ENCODE measurements at places on chromosomes 13 and 19. TPM values are rescaled to one million over a fixed set of nuclear protein-coding genes. Genes with fewer than 3 reads are reported as not detected.
A peak's percentile ranks its signal among the peaks of the same experiment; 100 is the strongest.

DNA sequence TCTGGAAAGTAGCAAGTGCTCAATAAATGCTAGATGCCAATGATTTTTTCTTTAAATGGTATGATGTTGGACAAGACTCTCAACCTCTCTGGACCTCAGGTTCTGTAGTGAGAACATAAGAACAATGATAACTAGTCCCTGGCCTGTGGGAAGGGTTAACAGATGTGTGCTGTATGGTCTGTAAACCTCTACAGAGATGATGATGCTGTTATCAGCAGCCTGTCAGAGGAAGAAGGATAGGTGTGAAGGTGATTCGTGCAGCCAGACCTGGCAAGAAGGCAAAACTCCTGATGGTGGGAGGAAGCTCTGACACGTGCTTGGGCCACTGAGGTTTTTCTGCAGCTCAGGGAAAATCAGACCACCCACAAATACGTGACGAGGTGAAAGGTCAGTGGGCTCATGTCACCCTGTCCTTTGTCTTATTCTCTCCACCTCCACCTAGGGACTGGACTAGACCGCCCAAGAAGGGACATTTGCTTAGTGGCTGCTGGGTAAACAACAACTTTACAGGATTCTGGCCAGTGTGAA lies 36.7 kb upstream of the UBL3 start:
- DNase-seq, result no peak

The ZNF611 gene
- total RNA-seq, result 21.1 TPM

The PSG11 gene
- 0.49 TPM for total RNA-seq

- no peak for DNase-seq
Observed at GRCh38 chr13:109883181-109884180, 97.1 kb upstream of the IRS2 start.

- DNase-seq, result no peak
Observed at GRCh38 chr13:23770973-23771372, 118.2 kb downstream of the MIPEP start.

GRCh38 chr19:20357921-20358320 lies 190.9 kb downstream of the ZNF486 start:
- DNase-seq, result no peak

DNA sequence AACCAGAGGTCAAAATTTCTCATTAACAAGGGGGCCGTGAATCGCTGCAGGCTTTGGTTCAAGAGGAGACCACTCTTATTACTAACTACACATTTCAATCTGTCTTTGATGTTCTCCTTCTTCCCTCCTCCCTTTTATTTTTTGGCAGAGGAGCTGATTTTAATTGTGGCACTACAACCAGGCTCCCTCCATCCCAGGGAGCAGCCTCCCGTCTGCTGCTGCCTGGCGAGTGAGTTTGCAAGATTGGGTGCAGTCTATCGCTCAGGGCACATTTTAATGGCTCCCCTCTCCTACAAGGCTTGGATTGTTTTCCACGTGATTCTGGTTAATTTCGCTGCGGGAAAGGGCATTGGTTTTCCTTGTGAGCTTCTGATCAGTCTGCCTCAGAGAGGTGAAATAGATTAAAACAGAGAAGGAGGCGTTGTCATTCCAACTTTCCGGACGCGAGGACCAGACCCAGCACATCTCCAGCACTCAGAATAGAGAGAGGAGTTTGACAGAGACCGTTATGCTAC lies 81.4 kb downstream of the KCTD15 start:
- no peak for DNase-seq

DNA sequence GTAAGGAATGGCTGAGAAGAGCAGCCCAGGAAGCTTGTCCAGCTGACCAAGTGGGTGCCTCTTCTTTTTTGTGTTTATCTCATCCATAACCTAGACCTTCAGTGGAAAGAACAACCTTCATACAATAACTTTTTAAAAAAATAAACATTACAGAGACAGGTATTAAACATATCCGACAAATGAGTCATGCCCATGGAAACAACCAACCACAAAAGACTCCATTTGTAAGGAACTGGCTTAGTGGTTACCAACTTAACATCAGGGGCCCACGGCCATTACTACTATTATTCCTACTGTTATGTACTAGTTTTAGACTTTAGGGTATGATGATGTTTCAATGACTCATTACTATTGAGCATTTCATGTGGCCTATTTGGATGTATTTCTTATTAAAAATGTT lies 191.7 kb upstream of the SERP2 start:
- DNase-seq, result peak; percentile 80

The APOC1 gene
- total RNA-seq, result 1.4 TPM

- DNase-seq, result no peak
Observed at GRCh38 chr19:57031106-57031505, 88.7 kb upstream of the USP29 start.

DNA sequence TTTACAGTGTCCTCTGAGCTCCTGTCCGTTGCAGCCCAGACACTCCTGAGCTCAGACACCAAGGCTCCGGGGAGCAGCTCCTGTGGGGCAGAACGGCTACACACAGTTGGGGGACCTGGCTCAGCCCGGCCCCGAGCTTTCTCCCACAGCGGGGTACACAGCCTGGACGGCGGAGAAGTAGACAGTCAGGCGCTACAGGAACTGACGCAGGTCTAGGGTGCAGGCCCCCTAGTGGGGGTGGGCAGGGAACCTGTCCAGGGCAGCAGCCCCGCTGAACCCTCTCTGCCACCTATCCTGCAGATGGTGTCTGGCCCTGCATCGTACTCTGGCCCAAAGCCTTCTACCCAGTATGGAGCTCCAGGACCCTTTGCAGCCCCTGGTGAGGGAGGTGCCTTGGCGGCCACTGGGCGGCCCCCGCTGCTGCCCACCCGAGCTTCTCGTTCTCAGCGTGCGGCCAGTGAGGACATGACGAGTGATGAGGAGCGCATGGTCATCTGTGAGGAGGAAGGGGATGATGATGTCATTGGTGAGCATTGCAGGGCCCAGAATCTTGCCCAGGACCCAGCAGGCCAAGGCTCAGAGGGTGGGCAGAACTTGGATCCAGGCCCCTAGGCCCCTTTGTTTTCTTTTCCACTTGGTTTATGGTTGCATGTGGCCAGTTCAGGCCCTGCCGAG lies 12.9 kb upstream of the PRR19 start:
- no peak for DNase-seq

DNA sequence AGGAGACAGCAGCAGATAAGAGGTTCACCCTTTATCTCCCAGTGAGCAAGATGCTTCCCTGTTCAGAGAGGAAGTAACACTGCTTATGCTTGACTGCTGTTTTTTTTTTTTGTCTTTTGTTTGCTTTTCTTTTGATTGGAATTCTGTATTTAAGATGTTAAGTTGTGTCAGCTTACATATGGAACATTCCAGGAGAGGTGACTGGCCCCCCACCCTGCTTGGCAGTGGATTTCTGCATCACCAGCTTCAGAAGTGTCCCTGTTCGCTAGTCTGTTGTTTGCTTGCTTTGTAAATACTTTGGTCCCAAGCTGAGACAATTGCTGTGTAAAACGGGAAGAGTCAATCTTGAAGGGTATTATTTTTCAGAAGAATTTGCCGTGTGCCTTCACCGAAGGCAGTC lies 43.0 kb downstream of the IFT88 start:
- DNase-seq, result no peak

The HRC gene
- total RNA-seq, result not detected

DNA sequence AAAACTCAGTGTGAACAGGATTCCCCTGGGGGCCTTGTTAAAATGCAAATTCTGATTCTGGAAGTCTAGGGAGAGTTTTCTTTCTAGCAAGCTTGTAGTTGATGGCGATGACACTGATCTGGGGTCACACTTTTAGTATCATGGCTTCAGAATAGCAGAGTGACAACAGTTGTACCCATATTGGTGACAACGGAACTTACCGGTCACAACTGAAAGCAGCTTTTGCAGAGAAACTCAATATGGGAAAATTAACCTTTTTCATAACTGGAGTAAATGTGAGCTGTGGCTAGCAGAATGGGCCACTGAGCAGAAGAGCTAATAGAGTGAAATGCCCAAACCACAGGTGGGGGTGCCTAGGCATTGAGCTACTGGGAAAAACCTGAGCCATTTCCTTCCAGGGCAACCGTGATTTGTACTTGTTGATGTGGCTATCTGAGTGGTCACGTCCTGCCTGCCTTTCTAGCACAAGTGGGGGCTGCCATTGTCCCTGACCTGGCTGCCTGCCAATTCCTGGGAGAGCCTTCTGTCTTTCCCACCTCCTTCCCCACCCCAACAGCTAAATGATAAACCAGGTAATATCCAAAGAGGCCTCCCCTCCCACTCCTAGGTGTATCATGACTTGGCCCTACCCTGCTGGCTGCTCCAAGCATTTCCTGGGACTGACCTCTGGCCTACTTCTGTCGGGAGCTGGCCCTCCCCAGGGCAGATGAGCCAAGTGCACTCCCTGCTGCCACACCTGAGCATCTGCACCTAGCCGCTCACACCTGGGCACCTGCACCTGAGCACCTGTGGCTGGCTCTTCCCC lies 1.7 kb upstream of the SLC10A2 start:
- no peak for DNase-seq

The CRLF1 gene
- 0.57 TPM for total RNA-seq

DNA sequence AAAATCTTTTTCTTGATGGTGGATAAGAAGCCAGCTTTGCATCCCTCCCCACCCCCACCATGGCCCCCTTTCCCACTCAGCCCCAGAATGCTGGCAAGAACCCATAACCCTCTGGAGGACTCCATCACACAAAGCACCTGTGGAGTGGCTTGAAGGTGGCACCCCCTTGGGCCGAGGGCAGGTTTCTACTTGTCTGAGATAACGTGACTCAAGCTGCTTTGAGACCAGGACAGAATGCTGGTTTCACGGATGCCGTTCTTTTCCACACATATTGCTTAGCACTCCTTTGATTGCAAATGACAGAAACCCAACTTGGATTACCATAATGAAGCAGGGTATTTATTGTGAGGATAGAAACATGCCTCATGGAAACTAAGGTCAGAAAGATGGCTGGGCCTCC lies 82.2 kb downstream of the LACC1 start:
- DNase-seq, result no peak

Measured in M059J (cell line).